ENCODE measurements at places on chromosomes 3 and 15.

DNA sequence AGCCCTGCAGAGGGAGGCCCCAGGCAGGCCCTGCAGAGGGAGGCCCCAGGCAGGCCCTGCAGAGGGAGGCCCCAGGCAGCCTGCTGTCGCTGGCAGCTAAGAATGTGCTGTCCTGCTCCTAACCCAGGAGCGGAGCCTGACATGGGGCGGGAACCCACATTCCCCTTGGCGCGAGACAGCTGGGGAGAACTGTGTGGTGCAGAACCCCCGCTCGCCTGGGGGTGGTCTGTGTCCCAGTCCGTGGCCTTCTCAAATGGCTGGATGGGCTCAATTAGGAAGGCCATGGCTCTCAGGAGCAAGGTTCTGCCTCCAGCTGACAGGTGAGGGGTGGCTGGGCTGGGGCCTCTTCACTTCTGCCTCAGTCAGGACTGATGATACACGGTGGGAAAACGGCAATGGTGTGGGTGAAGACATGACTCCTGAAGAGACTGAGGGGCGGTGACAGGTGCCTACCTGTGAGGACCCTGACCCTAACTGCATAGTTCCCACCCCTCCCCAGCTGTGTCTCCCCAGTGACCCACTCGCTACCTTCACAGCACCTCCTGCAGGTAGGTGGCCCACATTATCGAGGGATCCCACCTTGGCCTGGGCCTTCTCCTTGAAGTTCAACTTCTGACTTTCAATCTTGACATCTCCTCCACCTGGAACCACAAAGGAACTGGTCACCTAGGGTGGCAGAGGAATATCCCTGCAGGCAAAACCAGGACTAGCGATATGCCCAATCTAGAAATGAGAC, 52.0 kb downstream of the DHX30 start:
- DNase-seq: no peak

GRCh38 chr3:197809356-197810020, 18.4 kb downstream of the LRCH3 start:
- DNase-seq: no peak

DNA sequence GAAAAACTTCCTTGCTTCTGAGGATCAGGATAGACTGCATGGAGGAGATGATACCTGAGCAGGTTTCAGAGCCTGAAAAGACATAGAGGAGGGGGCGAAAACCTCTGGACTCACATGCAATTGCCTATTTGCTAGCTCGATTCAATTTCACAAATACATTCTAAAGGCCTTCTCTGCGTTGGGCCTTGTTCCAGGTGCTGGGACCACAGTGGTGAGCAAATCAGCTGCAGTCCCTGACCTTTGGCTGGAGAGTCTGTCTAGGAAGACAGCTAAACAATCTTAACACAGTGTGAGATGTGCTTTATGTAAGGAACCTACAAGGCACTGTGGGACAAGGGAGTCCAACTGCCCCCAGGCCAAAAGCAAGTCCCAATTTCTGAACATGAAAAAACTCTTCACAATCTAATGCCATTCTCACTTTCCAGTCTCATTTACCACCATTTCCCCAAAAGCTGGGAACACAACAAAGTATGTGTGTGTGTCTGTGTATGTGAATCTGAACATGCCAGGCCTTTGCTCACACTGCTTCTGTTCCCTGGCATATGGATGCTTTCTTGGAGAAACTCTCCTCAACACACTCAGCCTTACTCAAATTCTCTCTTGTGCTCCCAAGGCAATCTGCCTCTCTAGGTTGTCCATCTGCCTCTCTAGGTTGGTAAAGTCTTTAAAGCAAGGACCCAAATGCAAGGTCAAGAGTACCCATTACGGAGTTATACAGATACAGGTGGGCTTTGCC, 2.1 kb upstream of the PCCB start:
- no peak for DNase-seq

DNA sequence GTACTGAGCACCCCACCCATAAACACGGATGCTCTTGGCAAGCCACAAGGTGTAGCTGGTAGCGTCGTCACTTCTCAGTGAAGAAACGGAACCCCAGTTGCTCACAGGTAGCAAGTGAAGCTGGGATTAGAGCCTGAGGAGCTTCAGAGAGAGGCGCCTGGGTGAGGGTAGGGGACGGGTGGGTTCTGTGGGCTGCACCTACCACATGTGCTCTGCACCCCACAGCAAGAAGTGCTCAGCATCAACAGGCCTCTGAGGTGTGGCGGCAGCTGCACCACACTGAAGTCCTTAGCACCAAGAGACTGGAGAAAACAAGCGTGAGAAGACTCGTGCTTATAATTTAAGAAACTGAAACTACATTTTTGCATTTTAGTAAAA, 9.8 kb downstream of the MAP6D1 start:
- no peak for DNase-seq

GRCh38 chr3:196537319-196537984, 22.3 kb upstream of the SMCO1 start:
- no peak for DNase-seq

DNA sequence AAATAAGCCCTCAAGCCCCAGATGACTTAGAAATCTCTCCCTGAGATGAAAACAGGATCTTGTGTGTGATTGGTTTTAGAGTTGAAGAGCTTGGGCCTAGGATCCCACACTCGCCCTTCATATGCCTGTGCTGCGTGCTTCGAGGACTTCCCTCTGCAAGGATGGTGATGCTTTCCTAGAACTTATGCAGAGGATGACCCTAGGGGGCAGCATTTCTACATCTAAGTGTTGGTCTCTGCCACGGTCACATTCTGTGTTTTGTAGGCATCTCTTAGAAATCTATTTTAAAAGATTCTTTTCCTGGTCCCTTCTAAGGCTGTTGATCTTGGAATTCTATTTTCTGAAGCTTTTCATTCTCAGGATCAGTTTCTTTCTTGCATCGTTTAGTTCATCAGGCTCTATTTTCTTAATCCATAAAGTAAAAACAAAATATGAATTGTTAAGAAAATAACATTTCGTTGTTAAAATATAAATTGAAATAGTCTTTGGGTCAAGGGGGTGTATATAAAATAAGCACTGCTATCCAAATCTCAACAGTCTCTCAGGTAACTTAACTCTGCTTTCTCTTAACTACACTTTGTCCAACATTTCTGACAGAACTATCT, 45.7 kb downstream of the WDR76 start:
- peak; percentile 59 for DNase-seq

DNA sequence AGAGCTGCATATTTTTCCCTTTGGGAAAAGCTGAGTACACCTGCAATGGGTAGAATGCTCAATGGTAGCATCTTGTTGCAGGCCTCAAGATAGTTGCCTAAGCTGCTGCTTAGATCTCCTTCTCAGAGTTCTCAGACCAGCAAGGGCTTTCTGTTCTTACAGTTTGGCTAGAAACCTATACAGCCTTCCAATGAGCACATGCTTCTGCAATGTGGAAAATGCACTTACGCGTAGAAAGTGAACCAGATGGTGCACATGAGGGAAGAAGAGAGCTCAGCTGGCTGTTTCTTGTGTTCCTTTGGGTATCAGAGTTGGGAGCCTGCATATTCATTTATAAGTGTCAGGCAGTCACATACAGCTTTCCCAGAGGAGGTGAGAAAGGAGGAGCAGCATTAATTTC, 136.4 kb downstream of the B3GALNT1 start:
- no peak for DNase-seq

DNA sequence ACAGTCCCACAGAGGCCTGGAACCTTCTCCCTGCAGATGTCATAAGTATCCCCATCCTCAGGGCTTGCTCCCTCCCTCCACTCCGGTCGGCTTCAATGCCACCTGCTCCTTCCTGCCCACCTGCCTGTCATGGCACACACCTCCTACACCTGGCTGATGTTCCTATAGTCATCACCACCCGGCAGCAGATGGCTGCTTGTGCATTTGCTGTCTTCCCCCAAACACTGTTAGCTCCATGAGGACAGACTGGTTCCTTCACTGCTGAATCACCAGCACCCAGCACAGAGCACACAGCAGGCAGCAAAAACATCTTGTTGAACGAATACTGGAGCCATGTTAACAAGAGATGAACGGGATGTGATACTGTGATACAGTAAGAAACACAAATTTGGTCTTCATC, 14.8 kb downstream of the TARS3 start:
- no peak for DNase-seq

- no peak for DNase-seq
These were observed 118.1 kb downstream of the CLSTN2 start for GRCh38 chr3:140052771-140053702.

- DNase-seq: no peak
These were observed 342.1 kb downstream of the OCA2 start for GRCh38 chr15:27757052-27757451.

DNA sequence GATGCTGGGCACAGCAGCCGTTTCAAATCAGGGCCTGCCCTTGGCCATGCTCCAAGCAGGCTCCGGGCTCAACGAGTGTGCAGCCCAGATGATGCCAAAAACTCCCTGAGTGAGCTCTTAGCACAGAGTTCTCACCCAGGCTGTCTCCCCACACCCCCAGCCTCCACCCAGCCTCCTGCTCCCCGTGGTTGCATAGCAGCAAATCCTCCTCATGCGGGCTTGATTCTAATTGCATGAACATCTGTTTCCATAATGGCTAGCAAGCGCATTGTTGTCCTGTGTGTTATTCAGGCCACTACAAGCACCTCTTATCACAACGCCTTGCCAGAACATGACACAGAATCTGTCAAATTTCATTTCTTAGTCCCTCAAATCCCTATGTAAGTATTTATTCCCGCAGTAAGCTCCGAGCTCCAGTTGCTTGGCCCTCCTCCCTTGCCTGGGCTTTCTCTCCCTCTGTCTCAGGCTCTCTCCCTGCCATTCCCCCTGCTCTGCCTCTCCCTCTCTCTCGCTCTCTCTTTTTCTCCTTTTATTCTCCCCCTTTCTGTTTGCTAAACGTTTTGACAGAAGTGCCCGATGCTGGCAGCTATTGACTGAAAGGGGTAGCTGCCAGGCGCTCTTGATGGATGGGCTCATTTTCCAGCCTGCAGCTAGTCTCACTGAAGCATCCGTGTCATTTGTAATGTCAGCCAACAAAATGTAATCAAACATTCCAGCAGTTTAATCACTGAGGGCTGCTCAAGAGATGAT, 306.5 kb downstream of the IL20RB start:
- DNase-seq: peak; percentile 44

- no peak for DNase-seq
These were observed 235.7 kb upstream of the THBS1 start for GRCh38 chr15:39345176-39345575.

DNA sequence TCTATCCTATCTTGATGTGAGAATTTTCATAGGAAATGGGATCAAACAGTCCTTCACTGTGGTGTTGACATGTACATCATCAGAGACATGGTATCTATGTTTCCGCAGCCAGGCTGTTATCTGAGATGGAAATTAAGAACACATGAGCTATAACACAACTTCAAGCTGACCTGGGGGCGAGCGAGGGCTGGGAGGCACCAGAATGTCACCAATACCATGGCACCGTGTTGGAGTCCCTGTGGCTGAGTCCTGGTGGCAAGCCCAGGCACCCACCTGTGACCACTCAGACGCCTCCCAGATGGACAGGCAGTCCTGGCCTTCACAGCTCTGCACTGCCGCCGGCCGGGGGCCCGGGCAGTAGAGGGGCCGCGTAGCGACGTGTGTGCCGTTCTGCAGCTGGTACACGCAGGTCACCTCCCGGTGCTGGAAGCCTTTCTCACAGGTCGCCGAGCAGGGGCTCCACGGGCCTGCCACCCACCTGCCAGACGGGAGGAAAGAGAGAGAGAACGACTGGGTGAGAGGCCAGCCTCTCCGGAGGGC, 263.9 kb upstream of the LYSMD4 start:
- DNase-seq: no peak

DNA sequence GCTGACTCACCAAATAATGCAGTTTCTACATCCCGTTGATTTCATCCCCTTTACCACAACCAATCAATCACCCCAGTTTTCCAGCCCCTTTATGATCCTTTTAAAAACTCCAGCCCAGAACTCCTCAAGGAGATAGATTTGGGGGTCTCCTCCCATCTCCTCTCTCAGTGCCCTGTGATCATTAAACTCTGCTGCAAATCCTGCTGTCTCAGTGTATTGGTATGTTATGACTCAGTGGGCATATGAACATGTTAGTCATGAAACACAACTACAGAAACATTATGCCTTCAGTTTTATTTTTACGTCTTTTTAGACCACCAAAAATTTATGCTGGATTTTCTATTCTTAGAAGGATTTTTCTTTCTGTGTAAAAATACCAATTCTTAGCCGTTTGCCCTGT, 213.7 kb downstream of the DIPK2A start:
- DNase-seq: no peak

GRCh38 chr3:105101603-105102002, 265.1 kb upstream of the ALCAM start:
- DNase-seq: no peak
